ENCODE measurements at places on chromosomes 5 and 9.

DNA sequence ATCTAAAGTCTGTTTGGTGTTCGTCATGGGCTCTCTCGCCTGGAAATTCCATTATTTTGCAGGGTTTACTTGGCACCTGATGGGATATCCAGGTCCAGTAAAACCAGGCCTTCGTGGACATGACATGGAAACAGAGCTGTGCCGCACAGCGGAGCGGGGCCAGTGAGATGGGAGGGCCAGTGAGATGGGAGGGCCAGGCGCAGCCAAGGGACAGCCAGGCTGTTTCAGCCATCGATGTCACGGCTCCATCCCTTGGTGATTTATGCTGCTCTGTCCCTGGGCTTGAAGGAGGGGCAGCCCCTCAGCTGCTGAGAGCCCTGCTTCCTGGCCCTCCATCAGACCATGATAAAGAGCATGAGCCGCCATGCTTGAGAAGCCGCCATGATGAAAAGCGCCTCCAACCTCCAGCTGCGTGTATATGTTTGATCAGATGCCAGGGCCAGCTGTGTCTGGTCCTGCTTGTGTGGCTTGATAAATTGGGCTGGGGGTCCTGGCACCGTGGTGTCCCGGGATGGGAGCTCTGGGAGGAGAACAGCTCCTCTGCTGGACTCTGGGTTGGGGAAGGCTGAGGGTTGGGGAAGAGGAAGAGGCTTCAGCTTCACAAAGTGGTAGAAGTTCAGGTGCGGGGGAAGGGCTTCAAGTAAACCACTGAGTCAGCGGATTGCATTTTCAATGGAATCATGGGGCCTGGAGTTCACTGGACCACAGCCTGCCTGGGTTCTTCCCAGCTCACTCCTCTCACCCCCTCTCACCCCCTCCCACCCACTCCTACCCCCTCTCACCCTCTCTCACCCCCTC is 6.1 kb upstream of the COL5A1 start:
- DNase-seq, result no peak

GRCh38 chr9:115944166-115944948 is 209.2 kb upstream of the PAPPA start:
- no peak for DNase-seq

- DNase-seq, result no peak
Observed at GRCh38 chr9:26727471-26727870, 165.1 kb downstream of the CAAP1 start.

DNA sequence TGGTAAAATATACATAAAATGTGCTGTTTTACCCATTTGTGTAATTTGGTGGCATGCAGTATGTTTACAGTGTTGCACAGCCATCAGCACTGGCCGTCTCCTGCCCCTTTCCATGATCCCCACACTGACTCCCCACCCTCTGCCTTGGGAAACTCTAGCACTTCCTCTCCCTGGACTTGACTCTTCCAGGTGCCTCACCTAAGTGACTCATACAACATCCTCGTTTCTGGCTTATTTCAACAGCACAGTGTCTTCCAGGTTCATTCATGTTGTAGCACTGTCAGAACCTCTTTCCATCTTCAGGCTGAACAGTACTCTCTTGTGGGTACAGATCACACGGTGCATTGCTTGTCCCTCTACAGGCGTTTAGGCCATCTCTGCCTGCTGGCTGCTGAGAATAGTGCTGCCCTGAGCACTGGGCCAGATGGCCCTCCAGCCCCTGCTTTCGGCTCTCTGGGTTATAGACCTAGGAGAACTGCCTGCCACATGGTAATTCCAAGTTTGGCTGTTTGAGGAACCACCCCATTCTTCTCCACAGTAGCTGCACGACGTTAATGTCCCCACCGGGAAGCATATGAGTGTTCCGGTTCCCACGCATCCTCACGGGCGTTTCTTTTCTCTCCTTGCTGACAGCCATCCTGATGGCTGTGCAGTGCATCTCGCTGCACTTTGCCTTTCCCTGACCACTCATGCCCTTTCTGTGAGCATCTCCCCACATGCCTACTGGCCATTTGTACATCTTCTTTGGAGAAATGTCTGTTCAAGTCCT is 211.8 kb downstream of the FANCC start:
- no peak for DNase-seq

DNA sequence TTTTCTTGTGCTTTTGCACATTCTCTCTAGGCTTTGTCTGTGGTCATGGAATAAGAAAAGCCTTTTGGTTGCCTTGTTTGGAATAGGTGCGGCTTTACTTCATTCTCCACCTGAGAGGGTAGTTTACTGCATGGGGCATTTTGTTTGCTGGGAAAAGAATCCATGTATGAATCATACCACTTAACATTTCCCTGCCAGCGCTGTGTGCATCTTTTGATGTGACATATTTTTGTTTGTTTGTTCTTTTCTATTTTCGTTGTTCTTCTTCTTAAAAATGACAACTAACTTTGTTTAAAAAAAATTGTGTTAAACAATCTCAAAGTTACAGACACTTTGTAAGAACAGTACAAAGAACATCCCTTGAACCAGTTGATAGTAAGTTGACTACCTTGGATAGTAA is 113.2 kb downstream of the GCNT1 start:
- DNase-seq, result no peak

GRCh38 chr5:92991581-92992067 is 589.4 kb downstream of the NR2F1-AS1 start:
- DNase-seq, result no peak

DNA sequence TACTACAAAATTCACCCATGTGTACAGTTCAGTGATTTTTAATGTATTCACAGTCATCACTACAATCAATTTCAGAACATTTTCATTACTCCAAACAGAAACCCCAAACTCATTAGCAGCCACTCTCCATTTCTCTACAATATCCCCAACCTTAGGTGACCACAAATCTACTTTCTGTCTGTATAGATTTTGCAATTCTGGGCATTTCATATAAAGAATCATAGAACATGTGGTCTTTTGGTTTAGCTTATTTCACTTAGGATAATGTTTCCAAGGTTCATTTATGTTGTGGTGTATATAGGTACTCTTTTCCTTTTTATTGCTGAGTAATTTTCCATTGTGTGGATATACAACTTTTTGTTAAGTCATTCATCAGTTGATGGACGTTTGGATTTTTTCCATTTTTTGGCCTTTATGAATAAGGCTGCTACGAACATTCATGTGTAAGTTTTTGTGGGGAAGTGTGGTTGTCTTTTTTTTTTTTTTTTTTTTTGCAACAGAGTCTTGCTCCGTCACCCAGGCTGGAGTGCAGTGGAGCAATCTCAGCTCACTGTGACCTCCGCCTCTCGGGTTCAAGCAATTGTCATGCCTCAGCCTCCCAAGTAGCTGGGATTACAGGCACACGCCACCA is 54.5 kb downstream of the DOCK8 start:
- DNase-seq, result no peak

GRCh38 chr5:96036301-96036700 is 74.7 kb upstream of the ELL2 start:
- DNase-seq, result no peak

DNA sequence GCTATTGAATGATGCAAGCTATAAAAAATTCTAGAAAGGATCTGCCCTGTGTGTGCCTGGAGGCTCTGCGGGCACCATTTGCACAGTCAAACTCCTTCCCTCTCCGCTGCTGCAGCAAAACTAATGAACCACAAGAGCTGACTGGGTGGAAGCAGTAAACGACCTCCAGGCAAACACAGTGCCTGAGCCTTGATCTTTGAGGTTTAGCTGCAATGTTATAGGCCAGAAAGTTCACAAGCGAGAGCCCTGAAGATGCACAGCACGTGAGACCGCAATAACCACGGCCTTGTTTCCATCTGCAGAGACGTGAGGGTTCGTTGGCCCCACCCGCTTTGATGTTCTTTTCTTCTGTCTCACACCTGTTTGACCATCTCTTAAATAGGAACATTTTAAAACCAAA is 69.2 kb upstream of the S1PR3 start:
- DNase-seq, result no peak

GRCh38 chr9:135671591-135672041 is 8.5 kb downstream of the LCN9 start:
- no peak for DNase-seq

GRCh38 chr5:93746406-93747056 is 5.1 kb upstream of the POU5F2 start:
- no peak for DNase-seq

GRCh38 chr5:102341681-102342288 is 45.7 kb upstream of the SLCO4C1 start:
- no peak for DNase-seq

DNA sequence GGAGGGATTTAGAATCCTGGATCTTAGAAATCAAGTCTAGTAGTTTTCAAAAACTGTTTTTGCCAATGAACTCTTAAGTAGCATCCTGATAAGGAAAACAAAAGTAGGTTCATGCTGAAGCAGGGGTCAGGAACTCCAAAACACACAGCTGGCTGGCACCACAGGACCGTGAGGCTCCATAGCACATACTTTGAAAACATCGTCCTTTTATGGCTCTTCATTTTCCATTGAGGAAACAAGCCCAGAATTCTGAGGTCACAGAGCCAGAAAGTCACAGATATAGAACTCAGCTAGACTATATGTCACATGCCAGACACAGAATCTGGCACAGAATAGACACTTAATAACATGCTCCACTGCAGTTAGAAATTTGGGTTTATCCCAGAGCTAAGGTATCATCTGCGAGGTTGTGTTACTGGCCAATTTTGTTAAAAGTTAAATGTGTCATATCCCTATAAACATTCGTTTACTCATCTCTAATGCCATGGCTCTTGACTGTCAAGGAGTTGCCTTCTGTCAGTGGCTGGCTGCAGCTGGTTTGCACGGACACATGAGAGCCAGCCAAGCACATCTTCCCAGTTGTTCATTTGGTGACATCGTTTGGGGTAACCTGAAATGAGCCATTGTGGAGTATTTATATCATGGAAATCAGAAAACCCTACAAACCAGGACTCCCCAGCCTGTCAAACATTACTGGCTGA is 58.8 kb downstream of the FAM78A start:
- no peak for DNase-seq

- DNase-seq, result no peak
Observed at GRCh38 chr5:56110646-56111403, 116.1 kb upstream of the IL6ST start.

GRCh38 chr5:89967771-89968444 is 441.6 kb downstream of the CETN3 start:
- DNase-seq, result no peak
